Pancreas (tissue), 10 donors: ENCODE measurements at places on chromosomes 3 and 15.
A peak's percentile ranks its signal among the peaks of the same experiment; 100 is the strongest.

DNA sequence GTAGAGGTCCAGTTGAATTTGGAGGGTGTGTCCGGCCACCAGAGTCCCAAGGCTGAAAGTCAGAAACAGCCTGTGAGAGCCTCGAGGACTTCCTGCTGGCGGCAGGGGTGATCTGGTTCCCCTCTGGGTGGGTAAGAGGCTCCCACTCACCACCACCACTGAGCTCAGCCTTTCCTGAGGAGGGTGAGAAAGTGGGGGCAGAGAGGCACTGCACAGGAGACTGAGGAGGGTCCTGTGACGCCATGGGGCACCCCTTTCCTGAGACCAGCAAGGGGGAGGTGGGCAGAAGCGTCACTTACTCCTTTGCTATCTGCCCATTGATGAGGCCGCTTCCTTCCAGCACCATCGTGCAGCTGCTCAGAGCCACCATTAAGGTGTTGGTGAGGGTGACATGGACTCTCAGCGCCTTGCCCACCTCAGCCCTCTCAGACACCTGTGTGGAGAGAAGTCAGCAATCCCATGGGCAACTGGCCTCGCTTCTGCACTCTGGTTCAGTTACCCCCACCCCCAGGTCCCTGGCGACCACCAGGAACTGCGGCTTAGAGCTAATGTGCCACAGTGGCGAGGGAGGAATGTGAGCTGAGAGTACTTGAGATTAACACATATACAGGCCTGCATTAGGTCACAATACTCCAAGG is 10.0 kb upstream of the TGM5 start:
- DNase-seq, result no peak

- no peak for DNase-seq
These were observed 218.4 kb downstream of the ABHD5 start for GRCh38 chr3:43909149-43909548.

GRCh38 chr3:42718338-42718737 is 15.7 kb upstream of the HHATL start:
- no peak for DNase-seq

- DNase-seq, result peak; percentile 50
These were observed 2.3 kb upstream of the GMPPB start for GRCh38 chr3:49725906-49726681.

DNA sequence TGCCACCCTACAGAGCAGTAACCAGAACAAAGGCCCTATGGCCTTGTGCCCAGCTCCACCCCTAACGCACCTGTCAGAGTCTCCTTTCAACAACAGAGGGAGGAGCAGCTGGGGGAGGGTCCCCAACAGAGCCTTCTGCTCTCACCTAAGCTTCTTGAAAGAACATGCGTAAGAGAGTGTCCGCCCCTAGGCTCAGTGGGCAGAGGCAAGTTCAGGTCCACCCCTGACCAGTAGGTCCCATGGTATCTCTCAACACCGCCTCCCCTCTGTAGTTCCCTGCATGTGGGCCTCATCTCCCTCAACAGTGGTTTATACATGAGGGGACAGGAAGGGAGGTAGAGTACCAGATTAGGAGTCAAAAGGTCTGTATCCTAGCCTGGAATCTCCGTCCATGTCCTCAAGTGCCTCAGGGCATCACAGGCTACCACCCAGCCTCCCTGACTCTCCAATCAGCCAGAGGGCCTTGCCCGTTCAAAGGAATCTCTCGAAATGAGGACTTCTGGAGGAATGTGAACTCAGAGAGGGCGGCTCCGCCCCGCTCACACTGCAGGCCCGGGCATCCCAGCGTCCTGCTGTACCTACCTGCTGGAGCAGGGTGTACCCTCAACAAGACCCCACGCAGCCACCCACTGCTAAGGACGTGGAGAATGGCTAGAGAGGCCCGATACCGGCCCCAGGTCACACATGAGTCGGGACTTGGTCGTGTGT is 680 bp downstream of the POC1A start:
- DNase-seq, result no peak

- no peak for DNase-seq
These were observed 26.0 kb downstream of the SLC12A6 start for GRCh38 chr15:34311563-34311962.

DNA sequence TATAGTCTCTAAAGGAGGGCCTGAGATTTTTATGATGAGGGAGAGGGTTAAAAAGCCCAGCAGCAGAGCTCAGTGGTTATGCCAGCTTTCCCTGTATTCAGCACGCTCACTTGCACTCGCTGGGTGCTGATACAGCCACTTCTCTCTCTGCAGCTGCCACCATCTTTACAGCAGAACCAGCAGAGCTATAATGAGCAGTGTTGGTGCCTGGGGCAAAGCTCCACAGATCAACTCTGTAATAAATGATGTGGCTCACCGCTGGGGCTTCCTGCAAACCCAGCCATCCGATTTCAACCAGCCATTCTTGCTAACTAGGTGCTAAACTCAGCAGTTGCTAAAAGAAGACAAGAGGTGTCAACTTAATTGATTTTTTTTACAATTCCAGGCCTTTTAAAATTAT is 48.0 kb downstream of the ARNT2 start:
- no peak for DNase-seq

DNA sequence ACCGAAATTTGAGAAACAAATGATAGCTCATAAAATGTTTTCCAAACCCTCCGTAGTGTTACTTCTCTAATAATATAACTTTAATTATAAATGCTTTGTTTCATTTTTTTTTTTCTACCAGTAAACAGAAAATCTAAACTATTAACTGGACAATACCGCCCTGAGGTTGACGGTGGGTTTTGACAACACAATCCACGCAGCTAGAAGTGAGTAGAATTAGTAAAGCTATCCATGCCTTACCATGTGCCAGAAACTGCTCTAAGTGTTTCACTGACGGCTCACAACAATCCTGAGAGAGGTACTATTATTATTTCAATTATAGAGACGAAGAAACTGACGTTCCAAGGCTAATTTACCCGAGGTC is 410 bp downstream of the NDUFAF1 start:
- DNase-seq, result no peak

GRCh38 chr3:34895841-34896240 is 743.5 kb upstream of the ARPP21 start:
- DNase-seq, result no peak
